WTC11 (cell line): ENCODE measurements at places on chromosomes 13 and 19. TPM values are rescaled to one million over a fixed set of nuclear protein-coding genes. Genes with fewer than 3 reads are reported as not detected.

KLC3 gene
- total RNA-seq, result 5.2 to 6.5 TPM (median 5.3 TPM) in 3 replicates

ZNF100 gene
- 21.9 to 24.3 TPM (median 23.6 TPM) in 3 replicates for total RNA-seq

CEACAM8 gene
- total RNA-seq, result not detected in 3 replicates

DNA sequence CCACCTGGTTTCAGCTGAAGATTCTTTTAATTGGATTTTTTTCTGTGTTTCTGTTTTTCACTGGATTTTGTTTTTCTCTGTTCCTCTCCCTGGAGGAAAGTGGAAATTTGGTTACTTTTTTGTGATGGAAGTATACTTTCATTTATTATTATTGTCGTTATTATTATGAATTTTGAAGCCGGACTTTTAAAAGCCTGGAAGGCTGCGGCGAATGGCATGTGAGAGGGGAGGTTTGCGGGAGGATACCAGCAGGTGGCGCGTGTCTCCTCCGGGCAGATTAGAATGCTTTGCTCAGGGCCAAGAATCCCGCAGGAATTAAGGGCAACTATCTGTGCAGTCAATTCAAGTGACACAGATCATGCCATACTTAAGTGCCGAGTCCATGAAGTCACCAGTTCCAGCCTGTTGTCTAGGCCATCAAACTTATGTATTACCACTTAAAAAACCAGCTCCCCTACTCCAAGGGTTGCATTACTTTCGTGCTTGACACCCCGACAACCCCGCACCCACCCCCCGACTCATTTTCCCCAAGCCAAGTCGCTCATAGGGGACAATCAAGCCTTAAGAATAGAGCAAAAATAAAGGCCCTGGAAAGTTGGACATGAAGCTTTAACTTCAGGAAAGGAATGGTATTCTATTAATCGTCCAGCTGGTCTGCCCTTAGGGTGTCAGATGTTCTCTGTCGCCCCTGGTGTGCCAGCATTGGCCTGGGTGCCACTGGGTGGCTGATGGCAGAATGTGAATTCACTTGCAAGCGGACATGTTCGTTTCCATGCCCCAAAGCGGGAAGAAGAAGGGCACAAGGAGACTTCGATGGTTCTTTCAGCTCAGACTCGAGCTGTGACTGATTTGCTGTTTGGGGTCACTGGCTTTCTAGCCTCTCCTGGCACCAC is 1.3 kb upstream of the LRCH1 start:
- H3K4me3 ChIP-seq, result peak overlapping the region; percentile 87
- H3K36me3 ChIP-seq, result no peaks in the 10 kb centered on the region
- H3K4me1 ChIP-seq, result peaks cover 19% of the 10 kb centered on the region
- no peak overlapping the region for H3K27ac ChIP-seq
- peaks cover 13% of the 10 kb centered on the region for H3K27me3 ChIP-seq

GRCh38 chr13:90995614-90996013 is 351.9 kb upstream of the MIR17HG start:
- no peaks in the 10 kb centered on the region for H3K36me3 ChIP-seq
- no peak overlapping the region for H3K27ac ChIP-seq
- DNase-seq, result no peak
- H3K4me1 ChIP-seq, result no peaks in the 10 kb centered on the region
- H3K4me3 ChIP-seq, result no peak overlapping the region
- no peaks in the 10 kb centered on the region for H3K27me3 ChIP-seq

GRCh38 chr19:40614622-40615411 is 13.6 kb downstream of the LTBP4 start:
- H3K4me1 ChIP-seq, result peaks cover 20% of the 10 kb centered on the region
- peak; percentile 94 for DNase-seq
- H3K4me3 ChIP-seq, result peak overlapping the region; percentile 90
- peak overlapping the region; percentile 99 for H3K27ac ChIP-seq
- peaks cover 25% of the 10 kb centered on the region for H3K36me3 ChIP-seq
- H3K27me3 ChIP-seq, result peaks cover 37% of the 10 kb centered on the region

GRCh38 chr13:77143431-77143830 is 116.5 kb upstream of the FBXL3 start:
- peaks cover 6% of the 10 kb centered on the region for H3K36me3 ChIP-seq
- no peaks in the 10 kb centered on the region for H3K4me1 ChIP-seq
- H3K27ac ChIP-seq, result no peak overlapping the region
- no peak overlapping the region for H3K4me3 ChIP-seq
- no peaks in the 10 kb centered on the region for H3K27me3 ChIP-seq

- no peak for DNase-seq
- H3K27me3 ChIP-seq, result no peaks in the 10 kb centered on the region
- H3K4me3 ChIP-seq, result no peak overlapping the region
- peaks cover 84% of the 10 kb centered on the region for H3K4me1 ChIP-seq
Measured at GRCh38 chr19:5957170-5957569, 20.8 kb downstream of the RANBP3 start.

DNA sequence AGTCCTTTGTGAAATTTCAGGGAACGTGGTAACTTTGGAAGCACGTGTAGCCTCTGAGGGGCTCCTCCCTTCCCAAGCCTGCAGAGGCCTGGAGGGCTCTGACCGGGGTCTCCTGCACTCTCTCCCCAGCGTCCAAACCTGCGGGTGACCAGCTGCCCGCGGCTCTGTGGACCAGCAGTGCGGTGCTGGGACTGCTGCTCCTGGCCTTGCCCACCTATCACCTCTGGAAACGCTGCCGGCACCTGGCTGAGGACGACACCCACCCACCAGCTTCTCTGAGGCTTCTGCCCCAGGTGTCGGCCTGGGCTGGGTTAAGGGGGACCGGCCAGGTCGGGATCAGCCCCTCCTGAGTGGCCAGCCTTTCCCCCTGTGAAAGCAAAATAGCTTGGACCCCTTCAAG is 2.7 kb upstream of the TPGS1 start:
- no peak overlapping the region for H3K27ac ChIP-seq
- DNase-seq, result no peak
- no peak overlapping the region for H3K4me3 ChIP-seq

DNA sequence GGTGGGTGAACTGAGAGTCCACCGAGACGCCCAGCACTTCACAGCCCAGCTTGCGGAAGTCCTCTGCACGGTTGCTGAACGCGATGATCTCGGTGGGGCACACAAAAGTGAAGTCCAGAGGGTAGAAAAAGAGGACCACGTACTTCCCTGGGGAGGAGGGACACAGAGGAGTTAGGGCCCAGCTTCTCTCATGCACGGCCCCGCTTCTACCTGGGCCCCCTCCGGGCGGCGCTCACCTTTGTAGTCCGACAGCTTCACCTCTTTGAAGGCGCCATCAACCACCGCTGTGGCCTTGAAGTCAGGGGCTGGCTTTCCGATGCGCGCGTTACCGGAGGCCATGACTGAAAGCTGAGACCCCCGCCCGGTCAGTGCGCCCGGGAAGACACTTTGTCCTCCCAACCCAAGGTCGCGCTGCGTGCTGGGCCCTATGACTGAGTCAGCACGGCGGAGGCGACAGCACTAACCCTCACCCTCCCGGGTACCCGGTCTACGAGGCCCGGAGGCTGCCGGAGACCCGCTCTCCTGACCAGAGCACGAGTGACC is 606 bp downstream of the PRDX2 start:
- H3K4me1 ChIP-seq, result peaks cover 21% of the 10 kb centered on the region
- H3K4me3 ChIP-seq, result peak overlapping the region; percentile 87
- DNase-seq, result peak; percentile 54
- H3K27me3 ChIP-seq, result peaks cover 4% of the 10 kb centered on the region; the same call in 1 of the 2 replicates

DNA sequence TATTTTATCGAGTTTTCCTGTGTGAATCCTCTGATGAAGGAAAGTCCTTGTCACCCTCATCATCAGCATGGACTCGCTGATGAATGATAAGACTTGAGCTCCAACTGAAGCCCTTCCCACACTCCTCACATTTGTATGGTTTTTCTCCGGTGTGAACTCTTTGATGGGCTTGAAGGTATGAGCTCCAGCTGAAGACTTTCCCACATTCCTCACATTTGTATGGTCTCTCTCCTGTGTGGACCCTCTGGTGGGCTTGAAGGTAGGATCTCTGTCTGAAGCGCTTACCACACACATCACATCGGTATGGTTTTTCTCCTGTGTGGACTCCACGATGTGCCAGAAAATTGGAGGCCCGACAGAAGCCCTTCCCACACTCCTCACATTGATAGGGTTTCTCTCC is 21.7 kb downstream of the ZNF45 start:
- peaks cover 94% of the 10 kb centered on the region for H3K36me3 ChIP-seq
- DNase-seq, result no peak
- peaks cover 17% of the 10 kb centered on the region for H3K27me3 ChIP-seq
- no peaks in the 10 kb centered on the region for H3K4me1 ChIP-seq
- H3K27ac ChIP-seq, result no peak overlapping the region
- no peak overlapping the region for H3K4me3 ChIP-seq

- no peaks in the 10 kb centered on the region for H3K36me3 ChIP-seq
- no peak overlapping the region; the same call in 1 of the 2 replicates for H3K27ac ChIP-seq
- no peak overlapping the region for H3K4me3 ChIP-seq
- peaks cover 10% of the 10 kb centered on the region for H3K4me1 ChIP-seq
- DNase-seq, result no peak
- no peaks in the 10 kb centered on the region for H3K27me3 ChIP-seq
Measured at GRCh38 chr13:100543872-100544602, 44.6 kb downstream of the GGACT start.

DNA sequence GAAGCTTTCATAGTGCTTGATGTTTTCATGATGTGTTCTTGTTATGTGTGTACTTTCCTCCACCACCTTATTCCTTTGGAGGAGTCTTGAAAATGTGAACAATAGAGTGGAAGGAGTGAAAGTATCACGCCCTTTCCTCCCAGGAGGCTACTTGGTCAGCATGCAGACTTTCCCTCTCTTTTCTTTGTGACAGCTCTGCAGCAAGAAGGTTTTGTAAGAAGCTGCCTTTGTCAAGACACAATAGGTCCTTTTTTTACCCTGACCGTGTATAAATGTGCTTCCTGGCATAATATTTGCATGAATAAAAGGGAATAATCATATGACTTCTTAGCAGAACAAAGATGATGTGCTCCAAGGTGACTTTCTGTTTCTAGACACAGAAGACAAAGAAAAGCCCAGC is 882.6 kb upstream of the SLITRK5 start:
- H3K27me3 ChIP-seq, result no peaks in the 10 kb centered on the region
- peaks cover 6% of the 10 kb centered on the region; the same call in 1 of the 2 replicates for H3K4me1 ChIP-seq
- H3K36me3 ChIP-seq, result peaks cover 6% of the 10 kb centered on the region
- DNase-seq, result no peak
- no peak overlapping the region for H3K4me3 ChIP-seq

DNA sequence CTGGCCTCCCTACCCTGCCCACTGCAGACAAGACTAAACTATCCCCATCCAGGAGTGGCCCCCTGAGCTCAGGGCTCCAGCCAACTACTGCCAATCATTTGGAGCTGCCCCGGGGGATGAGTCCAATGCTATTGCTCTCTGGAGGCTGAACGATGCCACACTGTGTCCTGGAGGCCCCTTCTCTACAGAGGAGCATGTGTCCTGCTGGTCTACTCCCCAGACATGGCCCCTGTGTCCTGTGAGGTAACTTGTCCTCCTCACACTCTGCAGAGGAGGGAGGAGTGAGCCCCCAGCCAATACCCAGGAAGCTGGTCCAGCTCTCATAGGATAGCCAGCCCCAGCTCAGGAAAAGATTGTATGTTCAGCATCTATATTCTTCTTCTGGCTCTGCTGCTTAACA is 159.1 kb upstream of the GPR12 start:
- no peak overlapping the region for H3K4me3 ChIP-seq
- no peak for DNase-seq
- peaks cover 1% of the 10 kb centered on the region; the same call in 1 of the 2 replicates for H3K4me1 ChIP-seq
- no peaks in the 10 kb centered on the region; the same call in 1 of the 2 replicates for H3K27me3 ChIP-seq
- H3K36me3 ChIP-seq, result no peaks in the 10 kb centered on the region
- H3K27ac ChIP-seq, result no peak overlapping the region
